ENCODE measurements at places on chromosomes 4 and X.
A peak's percentile ranks its signal among the peaks of the same experiment; 100 is the strongest.

- peak; percentile 81 for DNase-seq
Measured at GRCh38 chr4:1579001-1579900, 104.9 kb downstream of the FAM53A start.

GRCh38 chrX:153387345-153387744, 13.8 kb downstream of the PNMA6E start:
- DNase-seq, result no peak

- DNase-seq, result no peak
Measured at GRCh38 chrX:110037178-110037577, 34.3 kb downstream of the TMEM164 start.

- DNase-seq, result no peak
Measured at GRCh38 chrX:22424122-22424915, 151.6 kb downstream of the CBLL2 start.

DNA sequence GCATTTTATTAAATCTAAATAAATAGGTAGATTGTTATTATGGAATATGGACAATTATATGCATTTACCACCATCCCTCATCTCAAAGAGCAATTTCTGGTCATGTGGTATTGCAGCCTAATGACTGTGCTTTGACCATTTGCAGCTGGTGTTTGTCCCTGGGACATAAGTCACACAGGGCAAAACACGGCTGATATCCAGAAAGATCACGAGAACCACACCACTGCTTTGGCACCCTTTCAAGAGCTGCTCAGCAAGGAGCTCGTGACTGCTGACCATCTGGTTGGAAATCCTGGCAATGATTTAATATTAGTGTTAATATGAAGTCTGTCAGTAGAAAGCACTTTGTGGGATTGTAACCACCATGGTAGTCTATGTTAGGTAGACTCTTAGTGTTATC, 545.0 kb downstream of the GBA3 start:
- no peak for DNase-seq

GRCh38 chr4:168177546-168178149, 85.3 kb downstream of the ANXA10 start:
- DNase-seq, result no peak

- DNase-seq, result no peak
Measured at GRCh38 chr4:100631281-100631968, 113.6 kb upstream of the EMCN start.

- DNase-seq, result no peak
Measured at GRCh38 chr4:98358630-98359248, 97.6 kb downstream of the RAP1GDS1 start.

- no peak for DNase-seq
Measured at GRCh38 chrX:31656013-31656412, 584.2 kb upstream of the FTHL17 start.

DNA sequence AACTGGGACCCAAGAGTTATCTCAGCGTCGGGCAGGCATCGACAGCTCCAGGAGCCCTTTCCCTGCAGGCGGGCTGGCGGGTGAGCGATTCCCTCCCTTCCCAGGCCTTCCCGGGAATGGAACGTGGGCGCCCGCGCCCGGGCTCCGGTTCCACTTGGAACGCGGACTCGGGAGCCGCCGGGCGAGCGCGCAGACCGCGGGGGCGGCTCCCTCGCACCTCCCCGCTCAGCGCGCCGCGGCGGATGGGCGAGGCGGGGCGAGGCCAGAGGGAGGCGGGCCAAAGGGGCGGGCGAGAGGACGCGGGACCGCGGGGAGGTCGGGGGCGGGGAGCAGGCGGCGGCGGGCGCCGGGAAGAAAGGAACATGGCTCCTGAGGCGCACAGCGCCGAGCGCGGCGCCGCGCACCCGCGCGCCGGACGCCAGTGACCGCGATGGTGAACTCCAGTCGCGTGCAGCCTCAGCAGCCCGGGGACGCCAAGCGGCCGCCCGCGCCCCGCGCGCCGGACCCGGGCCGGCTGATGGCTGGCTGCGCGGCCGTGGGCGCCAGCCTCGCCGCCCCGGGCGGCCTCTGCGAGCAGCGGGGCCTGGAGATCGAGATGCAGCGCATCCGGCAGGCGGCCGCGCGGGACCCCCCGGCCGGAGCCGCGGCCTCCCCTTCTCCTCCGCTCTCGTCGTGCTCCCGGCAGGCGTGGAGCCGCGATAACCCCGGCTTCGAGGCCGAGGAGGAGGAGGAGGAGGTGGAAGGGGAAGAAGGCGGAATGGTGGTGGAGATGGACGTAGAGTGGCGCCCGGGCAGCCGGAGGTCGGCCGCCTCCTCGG, at the start of gene PKD2:
Gene PKD2, plus strand, starts transcription at position 332 of the 818 bp plus-strand sequence. Its CDS starts 99 bp downstream, at position 431.
- DNase-seq, result peak; percentile 67
